ENCODE measurements at places on chromosomes 6 and 20.

GRCh38 chr6:134373282-134373922 is 55.5 kb upstream of the SGK1 start:
- peak; percentile 77 for DNase-seq

DNA sequence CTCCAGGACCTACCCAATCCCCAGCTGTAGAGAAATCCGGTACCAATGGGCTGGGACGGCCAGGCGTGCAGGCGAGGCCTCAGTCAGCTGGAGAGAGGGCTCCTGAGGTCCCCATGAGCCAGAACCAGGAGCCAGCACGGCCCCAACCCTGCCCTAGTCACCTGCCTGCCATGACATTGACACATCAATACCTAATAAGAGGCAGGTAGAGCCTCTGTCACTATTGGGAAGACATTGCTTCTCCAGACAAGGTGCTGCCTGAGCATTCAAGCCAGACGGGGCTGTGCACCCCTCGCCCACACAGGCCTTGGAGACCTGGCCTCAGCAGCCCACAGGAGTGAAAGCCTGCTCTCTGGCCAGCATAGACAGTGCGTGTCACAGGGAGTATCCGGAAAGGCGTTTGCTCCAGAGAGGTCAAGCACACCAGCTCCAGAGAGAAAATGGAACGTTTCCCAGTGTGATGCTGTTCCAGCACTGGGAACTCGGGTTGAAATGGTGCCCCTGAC is 3.5 kb downstream of the DLL1 start:
- DNase-seq, result no peak

- DNase-seq, result no peak
Observed at GRCh38 chr6:168016721-168017525, 19.5 kb downstream of the KIF25 start.

DNA sequence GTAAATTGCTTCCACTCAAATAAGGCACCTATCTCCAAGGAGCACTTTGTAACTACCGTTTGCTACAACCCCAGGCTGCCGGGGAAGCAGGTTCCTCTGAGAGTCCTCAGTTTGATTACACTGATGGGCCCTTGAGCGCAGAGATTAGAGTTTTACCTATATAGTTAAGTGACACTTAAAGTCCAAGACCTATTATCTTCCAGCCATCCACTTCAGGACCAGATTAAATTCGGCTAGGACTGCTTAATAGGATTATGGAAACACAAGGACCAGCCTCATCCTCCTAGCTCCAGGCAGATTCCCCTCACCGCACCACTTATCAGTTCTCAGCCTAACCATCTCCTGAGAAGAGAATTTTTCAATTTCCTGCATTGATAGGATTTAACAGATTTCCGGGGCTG is 64.7 kb upstream of the TIAM2 start:
- no peak for DNase-seq

DNA sequence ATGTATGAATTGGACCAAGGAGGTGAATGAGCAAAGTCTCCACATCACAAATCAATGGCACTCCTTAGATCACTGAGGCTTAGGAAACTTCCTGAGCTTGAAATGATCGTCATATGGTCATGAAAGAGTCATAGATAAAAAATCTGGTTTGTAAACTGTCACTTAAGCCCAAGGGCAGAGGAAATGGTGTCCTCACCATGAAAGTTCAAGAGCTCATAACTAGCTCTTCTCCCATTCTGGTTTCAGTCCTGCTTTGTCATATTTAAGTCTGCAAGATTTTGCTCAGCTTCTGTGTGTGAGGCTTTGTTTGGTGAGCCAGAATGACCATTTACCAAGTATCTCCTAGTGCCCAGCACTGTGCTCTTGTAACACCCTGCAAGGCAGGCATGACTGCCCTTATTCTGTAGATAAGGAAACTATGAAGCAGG is 60.5 kb downstream of the GJA10 start:
- DNase-seq, result no peak

DNA sequence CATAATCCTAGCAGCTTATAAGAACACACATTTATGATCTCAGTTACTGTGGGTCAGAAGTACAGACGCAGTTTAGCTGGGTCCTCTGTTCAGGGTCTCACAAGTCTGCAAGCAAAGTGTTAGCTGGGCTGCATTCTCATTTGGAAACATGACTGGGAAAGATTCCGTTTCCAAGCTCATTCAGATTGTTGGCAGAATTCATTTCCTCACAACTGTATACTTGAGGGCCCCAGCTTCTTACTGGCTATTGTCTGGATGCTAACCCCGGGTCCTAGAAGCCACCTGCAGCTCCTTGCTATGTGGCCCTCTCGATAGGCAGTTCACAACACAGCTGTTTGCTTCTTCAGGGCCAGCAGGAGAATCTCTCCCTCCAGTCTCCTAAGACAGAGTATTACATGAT is 13.1 kb downstream of the TCP11 start:
- DNase-seq, result no peak

DNA sequence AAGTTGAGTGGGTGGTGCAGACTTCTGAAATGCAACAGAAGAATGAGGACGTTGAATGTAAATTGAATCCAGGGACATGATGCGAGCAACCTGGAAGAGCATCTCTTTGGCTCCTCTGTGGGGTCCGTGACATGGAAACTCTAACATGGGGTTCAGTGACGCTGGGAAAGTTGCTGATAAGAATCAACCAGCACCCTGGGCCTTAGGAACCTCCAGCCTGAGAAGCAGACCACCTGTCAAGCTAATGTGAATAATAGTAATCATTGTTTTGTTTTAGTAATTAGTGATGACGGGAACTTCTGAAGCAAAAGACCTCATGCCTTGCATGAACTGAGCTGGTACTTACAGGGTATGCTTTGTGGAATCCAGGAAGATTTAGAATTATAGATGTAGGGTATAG is 25.2 kb upstream of the DOK5 start:
- DNase-seq, result no peak

DNA sequence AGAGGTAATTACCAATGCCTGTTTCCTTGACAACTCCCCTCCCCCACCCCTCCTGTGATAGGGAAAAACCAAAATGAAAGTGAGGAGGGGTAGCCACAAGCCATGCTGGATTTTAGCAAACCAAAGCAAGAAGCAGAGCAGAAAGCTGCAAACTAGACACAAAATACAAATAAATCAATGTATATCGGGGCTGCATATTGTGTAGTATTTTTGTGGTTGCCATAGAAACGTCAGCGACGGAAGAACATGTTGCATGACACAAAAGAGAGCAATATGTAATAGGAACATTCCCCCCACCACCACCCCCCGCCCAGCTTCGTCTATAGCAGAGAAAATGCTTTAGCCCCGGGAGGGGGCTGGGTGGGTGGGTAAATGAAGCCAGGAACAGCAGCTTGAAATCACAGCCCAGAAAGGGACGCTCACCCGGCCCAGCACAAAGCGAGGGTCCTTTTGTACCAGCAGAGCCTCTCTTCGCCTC is 548 bp downstream of the AGPAT4 start:
- peak; percentile 57 for DNase-seq

DNA sequence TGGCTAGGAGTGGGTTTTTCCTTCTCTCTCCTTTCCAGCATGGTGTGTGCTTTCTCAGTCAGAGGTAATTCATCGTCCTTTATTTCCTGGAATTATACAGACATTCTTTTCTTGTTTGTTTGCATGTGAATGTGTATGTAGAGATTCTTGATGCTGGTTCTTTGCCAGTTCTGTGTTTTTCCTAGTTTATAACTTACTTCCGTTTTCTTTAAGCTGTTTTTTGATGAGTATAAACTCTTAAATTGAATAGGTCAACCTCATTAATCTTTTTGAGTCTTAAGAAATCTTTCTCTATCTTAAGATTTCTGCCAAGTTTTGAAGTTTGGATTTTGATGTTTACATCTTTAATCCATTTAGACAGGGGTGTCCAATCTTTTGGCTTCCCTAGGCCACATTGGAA is 38.7 kb downstream of the IGF2R start:
- no peak for DNase-seq

- no peak for DNase-seq
Observed at GRCh38 chr6:15116889-15117288, 129.0 kb upstream of the JARID2 start.

Measured in hematopoietic multipotent progenitor cell treated with erythropoietin and hydrocortisone succinate and interleukin-3 and kit ligand, for 6 days (in vitro differentiated cells).